NCI-H1930 (cell line): ENCODE measurements at places on chromosomes 5 and 9.

DNA sequence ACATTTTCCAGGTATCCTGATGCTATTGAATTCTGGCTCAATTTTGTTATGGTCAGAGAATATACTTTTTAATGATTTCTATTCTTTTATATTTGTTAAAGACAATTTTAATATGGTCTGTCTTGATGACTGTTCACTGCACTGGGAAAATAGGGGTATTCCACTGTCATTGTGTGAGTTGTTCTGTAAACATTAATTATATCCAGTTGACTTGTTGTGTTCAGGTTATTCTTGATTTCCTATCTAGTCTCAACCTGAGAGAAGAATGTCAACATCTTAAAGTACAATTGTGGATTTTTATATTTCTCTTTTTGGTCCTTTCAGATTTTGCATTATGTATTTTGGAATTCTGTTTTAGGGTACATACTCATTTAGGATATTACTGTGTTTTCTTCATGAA is 59.9 kb upstream of the EXOC3 start:
- no peak for DNase-seq

- DNase-seq: no peak
Measured at GRCh38 chr5:133853646-133854365, 114.6 kb downstream of the C5orf15 start.

DNA sequence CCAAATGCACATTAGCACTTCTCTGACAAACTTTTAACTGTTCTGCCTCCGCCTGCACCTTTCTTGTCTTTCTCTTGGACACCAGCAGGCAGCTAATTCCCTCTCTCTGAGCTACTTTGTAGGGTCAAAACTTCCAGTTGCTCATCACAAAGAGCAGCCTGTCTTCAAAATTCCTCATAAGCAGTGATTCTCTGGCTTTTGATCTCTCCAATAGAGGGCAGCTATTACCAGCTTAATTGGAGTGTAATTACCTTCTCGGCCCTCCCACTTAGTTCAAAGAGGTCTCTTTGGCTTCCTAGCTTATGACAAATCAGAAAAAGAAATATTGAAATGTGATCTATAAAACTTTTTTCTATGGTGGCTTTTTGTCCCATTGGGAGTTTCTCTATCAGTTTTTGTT is 43.6 kb upstream of the RAD23B start:
- DNase-seq: no peak

DNA sequence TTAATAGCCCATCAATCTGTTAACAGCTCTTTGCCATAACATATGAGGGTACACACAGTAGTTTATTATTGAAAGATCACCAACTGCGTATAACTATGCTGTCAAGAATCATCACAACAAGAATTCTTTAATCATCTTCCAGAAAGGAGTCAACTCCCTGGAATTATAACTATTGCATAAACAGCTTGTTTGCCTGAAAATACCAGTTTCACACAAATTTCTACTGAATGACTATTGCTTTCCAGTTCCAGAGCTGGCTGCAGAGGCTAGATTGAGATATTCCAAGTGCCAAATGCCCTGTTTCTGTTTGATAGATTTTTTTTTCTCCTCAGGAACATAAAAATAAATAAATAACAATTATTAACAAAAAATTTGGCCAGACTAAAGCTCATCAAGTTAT is 444.7 kb downstream of the TLE1 start:
- DNase-seq: no peak

DNA sequence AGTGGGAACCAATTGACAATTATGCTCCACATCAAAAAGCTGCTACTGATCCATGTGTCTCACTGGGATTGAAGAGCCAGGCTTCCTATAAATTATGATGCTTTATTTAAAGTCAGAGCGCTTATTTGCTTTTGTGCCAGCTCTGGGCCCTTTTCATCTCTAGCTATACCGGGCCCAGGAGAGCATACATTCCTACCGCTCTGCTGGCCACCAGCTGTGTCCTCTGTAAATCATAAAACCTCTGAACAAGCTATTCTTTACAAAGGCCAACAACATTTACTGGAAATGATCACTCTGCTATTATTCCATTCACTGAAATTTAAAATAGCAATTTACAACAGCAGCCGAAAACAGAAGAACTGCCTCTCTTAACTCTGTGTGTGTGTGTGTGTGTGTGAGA is 86.6 kb downstream of the ZNF608 start:
- DNase-seq: no peak
